ENCODE measurements at places on chromosomes 5 and 9.

GRCh38 chr9:73805111-73805510 lies 653.4 kb downstream of the ANXA1 start:
- no peak for DNase-seq

GRCh38 chr9:127382541-127382940 lies 14.4 kb upstream of the SLC2A8 start:
- DNase-seq: no peak

- no peak for DNase-seq
Observed at GRCh38 chr5:128271859-128272464, 188.4 kb downstream of the SLC12A2 start.

DNA sequence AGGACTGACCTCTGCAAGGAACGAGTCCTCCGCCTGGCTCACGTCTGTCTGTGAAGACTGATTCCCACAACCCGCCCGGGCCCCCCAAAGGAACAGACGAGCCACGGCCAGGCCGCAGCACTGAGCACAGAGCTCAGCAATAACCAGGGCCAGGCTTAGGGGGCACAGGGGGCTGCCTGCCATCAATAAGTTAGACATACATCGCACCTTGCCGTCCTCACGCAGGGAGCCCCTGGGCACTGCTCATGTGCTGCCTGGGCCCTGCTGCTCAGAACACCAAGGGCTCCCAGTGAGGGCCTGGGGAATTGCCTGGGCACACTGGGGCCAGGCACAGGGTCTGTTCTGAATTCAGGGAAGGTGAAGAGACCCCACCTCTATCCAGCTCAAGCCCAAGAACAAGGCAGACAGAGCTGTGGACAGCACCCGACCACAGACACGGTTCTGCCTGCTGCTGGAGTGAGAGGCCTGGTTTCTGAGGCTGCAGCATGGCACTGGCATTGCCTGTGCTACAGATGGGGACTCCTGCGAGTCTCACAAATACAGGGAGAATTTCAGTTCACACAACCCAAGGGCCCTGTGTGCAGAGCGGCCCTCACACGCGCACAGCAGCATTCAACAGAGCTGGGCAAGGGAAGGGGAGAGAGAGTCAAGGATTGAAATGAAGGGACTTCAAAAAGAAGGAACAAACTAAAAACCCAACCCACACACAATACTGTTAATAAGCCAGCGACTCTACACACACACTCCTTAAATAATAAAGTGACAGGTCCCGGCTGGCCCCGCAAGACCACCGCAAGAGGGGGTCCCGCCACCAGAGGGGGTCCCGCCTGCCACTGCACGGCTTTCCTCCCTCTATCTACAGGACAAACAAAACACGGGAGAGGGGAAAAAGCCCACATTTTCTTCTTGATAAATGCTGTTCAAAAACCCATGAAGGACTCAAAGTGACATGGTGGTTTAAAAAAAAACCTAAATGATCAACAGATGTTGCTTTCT lies 32.0 kb downstream of the PRRT1B start:
- DNase-seq: no peak

- no peak for DNase-seq
Observed at GRCh38 chr5:35518104-35518503, 99.6 kb upstream of the SPEF2 start.

- DNase-seq: no peak
Observed at GRCh38 chr9:80012557-80013330, 441.0 kb downstream of the TLE4 start.

GRCh38 chr9:90271707-90272106 lies 370.9 kb downstream of the DIRAS2 start:
- no peak for DNase-seq

- no peak for DNase-seq
Observed at GRCh38 chr9:93164085-93164484, 19.9 kb upstream of the WNK2 start.

DNA sequence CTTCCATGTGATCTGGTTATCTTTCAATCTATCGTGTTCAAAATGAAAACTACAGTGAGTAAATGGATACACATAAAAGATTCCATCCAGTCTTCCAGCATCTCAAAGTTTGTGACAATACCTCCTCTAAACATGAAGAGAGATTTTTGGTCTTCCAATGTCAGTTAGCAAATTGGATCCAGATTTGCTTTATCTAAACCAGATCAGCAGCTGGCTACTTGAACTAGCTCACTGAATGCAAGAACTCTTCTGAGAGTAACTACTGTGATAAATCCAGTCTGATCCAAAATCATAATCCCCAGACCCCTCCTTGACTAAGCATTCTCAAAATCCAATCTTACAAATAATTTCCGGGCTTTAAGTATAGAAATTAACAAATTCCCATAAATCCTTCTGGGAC lies 2177.9 kb upstream of the C9orf72 start:
- no peak for DNase-seq

- no peak for DNase-seq
Observed at GRCh38 chr5:6822556-6823343, 109.5 kb downstream of the TENT4A start.

DNA sequence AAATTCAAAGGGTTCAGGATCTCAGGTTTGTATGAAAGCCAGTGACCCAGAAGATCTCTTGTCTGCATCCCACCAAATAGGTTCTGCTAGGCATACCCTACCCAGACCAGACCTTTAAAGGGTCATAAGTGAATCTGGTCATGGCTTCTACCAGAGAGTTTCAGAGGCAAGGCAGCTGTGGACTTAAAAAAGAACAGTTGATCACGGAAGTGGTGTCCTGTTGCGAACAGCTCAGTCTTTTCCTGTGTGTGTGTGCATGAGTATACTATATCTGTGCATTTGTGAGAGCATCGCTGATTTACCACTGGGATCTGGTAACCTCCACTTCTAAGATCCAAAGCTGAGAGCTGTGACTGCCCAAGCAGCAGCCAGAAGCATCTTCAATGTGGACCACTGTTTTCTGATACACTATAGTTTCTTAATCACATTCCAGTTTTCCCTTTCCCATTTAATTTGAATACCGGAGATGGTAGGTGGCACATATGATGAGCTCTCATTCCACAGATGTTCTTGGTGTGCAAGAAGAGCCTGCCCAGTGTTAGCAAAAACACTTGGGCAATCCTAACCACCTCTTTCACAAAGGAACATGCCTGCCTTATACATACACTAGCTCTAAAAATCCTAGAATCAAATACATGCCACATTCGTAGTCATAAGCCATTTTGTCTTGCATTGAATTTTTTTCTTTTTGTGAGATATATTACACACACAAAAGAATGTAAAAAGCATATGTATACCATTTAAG lies 36.2 kb upstream of the OR2S2 start:
- no peak for DNase-seq

DNA sequence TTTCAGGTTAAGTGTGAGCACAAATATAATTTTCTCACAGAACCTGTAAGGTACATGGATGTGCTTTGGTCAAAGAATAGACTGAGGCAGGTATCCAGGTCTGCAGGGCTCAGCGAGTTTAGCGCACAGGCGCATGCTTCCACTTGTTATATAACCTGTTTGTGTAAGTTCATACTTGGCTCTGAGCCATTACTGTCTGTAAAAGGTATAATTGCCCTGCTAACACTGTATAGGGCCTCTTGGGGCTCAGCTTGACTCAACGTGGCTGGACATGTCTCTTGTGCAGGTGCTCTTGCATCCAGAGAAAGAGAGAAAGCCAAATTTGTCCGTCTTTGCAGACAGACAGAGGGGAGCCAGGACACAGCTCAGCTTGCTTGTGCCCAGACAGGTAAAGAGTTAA lies 759.6 kb downstream of the MTRR start:
- no peak for DNase-seq

All from bone marrow (tissue), 2 donors.